ENCODE measurements at places on chromosomes 12 and 14.

DNA sequence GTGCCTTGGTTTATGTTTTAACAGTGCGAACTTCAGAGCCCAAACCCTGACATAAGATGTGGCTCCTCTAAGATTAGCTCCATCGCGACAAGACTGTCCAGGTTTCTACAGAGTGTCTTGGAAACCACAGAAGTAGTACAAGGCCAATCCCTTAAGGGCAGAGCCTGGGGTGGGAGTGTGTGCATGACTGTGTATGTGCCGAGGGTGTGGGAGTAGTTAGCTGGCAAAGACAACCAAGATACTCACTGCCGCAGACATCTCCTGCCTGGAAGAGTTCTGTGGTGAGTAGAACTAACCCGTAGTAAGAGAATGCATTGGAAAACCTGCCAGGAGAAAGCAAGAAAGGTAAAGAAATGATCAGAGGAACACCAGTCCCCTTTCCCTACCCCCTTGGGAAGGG lies 54.1 kb downstream of the DAO start:
- DNase-seq, result no peak

GRCh38 chr14:52944254-52944653 lies 6.6 kb downstream of the FERMT2 start:
- DNase-seq, result no peak

DNA sequence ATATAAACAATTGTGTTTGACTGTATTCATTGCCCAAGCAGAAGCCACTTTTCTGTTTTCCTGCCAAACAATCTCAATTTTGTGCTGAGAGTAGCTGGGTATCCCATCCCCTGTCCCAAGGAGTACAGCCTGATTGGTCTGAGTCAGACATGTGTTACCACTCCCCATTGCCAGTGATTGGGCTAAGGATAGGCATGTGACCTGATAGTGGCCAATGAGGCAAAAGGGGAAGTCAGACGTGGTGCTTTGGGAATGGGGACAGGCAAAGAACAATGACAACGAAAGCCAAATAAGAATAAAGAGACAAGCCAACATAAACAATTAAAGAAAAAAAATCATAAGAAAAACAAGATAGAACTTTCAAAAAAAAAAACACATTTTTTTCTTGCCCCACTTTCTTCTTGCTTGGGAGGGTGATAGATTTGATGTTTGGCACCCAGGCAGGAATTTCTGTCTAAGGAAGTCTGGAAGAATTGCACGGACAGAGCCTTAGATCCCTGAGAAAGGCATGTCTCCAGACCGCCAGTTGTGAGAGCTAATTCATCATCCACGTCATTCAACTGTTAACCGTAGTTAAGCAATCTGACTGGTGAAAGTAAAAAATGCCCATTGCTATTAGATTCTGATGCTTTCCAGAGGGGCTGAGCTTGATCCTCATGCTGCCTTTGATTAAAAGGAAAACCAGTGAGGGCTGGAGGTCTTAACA lies 626.6 kb upstream of the TMEM132C start:
- DNase-seq, result no peak

DNA sequence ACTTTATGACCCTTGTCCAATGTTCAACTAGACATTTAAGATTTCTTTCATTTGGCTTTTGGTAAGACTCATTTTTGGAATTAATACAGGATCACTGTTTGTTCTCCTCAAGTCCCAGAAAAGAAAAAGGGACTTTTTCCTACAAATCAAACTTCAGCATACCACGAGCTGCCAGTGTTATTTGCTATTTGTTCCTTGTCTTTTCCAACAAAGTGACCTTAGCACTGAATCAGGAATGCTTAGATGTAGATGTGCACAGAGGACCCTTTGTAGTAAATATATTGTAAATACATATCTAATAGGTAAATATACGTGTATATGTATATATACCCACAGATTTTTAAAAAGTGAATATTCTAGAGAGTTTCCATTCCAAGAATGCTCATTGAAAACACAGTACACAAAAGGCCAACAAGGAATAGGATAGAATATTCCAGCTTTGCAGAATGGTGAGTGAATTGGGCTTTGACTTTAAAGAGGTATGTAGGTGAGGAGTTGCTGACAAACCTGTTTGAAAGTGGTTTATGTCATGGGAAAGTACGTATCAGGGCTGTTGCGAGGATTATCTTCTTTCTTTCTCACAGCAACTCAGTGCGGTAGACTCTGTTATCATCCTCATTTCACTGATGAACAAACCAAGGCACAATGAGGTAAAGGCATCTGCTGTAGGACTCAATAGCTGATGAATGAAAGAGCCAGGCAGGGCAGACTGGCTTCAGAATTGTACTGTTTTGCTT lies 65.0 kb downstream of the HMGA2 start:
- no peak for DNase-seq

DNA sequence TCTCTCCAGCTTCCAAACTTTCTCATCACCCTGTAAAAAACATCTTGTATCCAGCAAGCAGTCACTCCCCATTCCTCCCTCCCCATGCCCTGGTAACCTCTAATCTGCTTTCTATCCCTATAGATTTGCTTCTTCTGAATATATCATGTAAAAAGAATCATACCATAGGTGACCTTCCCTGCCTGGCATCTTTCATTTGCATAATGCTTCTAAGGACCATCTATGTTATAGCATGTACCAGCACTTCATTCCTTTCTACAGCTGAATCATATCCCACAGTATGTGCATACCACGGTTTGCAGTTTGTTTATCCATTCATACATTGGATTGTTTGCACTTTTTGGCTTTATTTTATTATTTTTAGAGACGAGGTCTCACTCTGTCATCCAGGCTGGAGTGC lies 22.9 kb upstream of the VPS37B start:
- no peak for DNase-seq

DNA sequence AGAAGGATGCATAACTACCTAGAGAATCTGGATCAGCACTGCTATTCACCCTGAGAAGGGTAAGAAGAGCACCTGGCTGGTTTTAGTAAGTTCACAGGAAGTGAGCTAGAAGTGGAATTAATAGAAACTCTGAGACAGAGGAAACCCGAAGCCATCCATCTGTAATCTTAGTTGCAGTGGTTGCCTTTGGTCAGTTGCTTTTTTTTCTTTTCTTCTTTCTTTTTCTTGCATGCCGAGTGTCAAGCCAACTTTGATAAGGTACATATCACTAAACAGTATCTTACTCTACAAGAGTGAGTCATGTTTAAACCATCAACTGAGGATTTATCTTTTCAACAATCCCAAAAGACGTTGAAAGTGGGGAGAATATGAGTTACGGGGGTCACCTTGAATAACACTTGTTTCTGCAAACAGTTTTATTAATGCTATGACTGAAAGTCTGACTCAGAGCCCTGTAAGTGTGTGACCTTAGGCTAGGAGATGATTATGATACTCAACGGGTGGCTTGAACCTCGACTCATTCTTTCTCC lies 26.7 kb downstream of the C12orf75 start:
- no peak for DNase-seq

GRCh38 chr12:67070604-67071003 lies 198.6 kb upstream of the CAND1 start:
- DNase-seq, result no peak

GRCh38 chr14:85217412-85217811 lies 312.5 kb upstream of the FLRT2 start:
- DNase-seq, result no peak

DNA sequence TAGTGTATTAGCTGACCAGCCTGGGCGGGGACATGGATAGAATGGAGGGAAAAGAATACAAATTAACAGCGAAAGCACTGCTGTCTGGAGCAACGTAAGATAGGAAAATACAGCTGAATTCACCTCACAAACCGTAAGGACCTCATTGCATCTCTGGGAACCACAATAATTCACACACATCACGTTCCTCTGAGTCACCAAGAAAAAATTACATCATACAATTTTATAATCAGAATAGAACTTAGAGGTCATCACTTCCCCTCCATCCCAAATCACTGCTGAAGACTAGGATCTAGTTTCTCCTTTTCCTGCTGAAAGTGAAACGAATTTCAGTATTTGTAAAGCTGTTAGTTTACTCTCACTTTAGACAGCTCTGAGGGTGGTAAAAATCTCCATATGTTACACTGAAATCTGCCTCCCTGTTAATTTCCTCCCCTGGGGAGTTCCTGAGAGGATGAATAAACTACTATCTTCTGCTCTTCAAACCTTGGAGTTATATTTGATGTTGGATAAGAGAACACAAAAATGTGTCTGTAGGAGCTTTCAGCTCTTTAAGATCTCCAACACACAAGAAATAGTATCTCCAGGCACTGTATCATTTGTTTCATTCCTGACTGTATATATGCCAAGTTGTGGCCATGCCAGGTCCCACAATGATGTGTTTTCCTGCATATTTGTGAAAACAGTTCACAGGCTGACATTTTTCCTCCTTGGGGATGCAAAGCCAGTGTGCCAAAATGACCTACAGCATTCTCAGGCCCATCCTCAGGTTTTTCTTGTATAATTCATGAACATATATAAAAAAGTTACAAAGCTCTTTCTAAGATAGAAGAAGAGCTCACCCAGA lies 63.8 kb upstream of the SSTR1 start:
- no peak for DNase-seq

DNA sequence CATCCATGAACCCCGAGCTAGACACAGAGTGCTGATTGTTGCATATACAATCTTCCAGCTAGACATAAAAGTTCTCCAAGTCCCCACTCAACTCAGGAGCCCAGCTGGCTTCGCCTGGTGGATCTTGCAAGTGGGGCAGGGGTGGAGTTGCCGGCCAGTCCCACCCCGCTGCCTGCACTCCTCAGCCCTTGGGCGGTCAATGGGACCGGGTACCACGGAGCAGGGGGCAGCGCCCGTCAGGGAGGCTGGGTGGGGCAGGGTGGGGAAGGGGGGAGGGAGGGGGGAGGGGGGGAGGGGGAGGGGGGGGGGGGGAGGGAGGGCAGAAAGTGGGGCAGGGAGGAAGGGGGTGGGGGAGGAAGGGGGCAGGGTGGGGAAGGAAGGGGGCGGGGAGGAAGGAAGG lies 63.0 kb downstream of the CCDC60 start:
- no peak for DNase-seq

- DNase-seq, result peak; percentile 100
Observed at GRCh38 chr12:115354007-115354890, 670.3 kb upstream of the TBX3 start.

GRCh38 chr12:110931315-110931728 lies 10.9 kb upstream of the MYL2 start:
- no peak for DNase-seq

GRCh38 chr14:77139540-77140358 lies 1.8 kb downstream of the ZDHHC22 start:
- DNase-seq, result no peak

DNA sequence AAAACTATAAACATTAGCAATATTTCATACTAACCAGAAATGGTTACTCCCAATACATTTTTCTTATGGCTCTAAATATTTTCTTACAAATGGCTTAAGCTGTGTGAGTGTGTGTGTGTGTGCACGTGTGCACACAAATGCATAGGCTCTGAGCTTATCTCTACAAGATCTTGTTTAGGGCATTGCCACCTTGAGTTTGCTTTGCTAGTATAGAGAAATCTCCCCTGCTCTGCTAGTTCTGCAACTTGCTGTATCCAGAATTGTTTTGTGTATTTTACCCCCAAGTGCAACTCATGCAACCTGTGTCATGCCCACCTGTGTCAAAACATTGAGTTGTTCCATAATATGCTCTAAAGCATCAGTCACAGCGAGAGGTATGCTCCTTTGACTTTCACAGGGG lies 72.5 kb upstream of the DUSP6 start:
- DNase-seq, result no peak

All from T1000 (cell line).